Karpas-422 (cell line): ENCODE measurements at places on chromosomes 11 and 22. TPM values are rescaled to one million over a fixed set of nuclear protein-coding genes. Genes with fewer than 3 reads are reported as not detected.

DNA sequence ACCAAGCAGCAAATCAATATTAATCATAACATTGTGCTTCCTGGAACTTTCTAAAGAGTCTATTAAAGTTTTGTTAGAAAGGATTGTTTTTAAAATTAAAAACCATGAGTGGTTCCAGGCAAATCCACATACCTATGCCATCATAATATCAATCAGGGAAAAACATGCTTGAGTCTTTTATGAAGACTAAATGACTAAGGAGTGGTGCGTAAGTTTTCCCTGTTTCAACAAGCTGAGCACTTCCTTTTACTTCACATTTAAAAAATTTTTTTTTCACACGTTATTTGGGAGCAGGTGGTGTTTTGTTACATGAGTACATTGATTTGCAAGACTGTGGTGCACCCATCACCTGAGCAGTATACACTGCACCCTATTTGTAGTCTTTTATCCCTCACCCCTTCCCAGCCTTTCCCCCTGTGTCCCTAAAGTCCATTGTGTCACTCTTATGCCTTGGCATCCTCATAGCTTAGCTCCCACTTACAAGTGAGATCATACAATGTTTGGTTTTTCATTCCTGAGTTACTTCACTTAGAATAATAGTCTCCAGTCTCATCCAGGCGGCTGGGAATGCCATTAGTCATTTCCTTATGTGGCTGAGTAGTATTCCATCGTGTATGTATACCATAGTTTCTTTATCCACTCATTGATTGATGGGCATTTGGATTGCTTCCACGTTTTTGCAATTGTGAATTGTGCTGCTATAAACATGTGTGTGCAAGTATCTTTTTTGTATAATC is 1190.3 kb upstream of the RAG2 start:
- no peak for DNase-seq

GRCh38 chr11:1487091-1487850 is 692 bp upstream of the MOB2 start:
- no peak for DNase-seq

GRCh38 chr22:19085233-19085718 is 36.9 kb downstream of the DGCR2 start:
- DNase-seq = peak; percentile 77

Gene HEPACAM
- not detected in 2 replicates for total RNA-seq

GRCh38 chr11:19978668-19979518 is 181.4 kb downstream of the DBX1 start:
- DNase-seq = no peak

GRCh38 chr11:100630898-100631297 is 56.2 kb upstream of the ARHGAP42 start:
- DNase-seq = no peak

GRCh38 chr11:125345421-125346178 is 150.5 kb downstream of the FEZ1 start:
- DNase-seq = peak; percentile 80

Gene SCUBE2
- 6.8 TPM in 1 of 2 replicates, not detected in the other for total RNA-seq

Gene ASPHD2
- 30.7 and 33.3 TPM in 2 replicates for total RNA-seq

GRCh38 chr11:68826726-68827125 is 15.0 kb downstream of the CPT1A start:
- no peak for DNase-seq

Gene TSGA10IP
- total RNA-seq = not detected in 2 replicates

DNA sequence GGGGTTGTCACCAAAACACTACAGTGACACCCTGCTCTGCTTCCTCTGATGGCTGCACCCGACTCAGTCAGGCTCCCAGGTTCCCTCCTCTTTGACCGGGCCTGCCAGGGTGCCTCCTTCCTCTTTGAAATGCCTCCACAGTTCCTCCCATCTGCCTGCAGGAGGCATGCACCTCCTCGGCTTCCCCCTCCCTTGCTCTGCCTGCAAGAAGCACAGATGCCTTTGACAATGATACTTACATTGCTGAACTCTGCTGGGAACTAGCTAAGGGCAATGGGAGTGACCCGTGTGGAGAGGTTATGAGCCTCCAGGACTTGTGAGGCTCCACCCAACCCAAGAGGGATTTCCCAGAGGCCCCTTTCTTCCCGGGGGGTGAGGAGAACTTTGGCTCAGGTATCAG is 674.1 kb downstream of the OPCML start:
- DNase-seq = no peak

GRCh38 chr11:112617977-112618826 is 343.0 kb upstream of the NCAM1 start:
- DNase-seq = no peak

DNA sequence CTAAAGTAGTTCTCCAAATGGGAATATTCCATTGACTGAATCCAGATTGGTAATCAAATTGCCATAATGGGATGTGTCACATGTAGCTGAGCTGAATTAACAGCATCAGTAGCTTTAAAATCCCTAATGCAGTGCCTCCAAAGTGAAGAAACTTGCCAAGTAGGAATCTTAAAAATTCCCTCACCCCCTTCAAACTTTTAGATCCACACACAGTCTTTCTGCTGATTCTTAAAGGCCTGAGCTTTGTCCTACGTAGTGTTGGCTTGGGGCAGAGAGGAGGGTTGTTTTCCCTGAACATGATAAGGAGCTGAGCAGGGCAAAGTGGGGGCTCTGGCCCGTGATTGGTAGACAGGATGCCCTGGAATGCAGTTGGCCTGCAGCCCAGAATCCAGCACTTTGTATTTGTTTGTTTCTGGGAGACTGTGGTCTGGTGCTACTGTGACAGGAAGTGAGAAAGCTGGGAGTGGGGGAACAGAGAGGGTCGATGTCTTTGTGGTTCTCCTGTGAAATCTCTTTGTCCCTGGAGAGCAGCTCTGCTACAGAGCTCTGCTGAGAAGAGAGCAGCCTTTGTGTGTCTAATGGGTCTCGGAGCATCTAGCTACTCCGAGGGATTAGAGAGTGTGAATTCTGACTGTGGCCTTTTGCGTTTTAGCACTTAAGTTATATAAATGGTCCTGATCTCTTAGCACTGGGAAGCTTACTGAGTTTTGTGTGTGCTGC is 16.9 kb downstream of the CTNND1 start:
- DNase-seq = no peak

DNA sequence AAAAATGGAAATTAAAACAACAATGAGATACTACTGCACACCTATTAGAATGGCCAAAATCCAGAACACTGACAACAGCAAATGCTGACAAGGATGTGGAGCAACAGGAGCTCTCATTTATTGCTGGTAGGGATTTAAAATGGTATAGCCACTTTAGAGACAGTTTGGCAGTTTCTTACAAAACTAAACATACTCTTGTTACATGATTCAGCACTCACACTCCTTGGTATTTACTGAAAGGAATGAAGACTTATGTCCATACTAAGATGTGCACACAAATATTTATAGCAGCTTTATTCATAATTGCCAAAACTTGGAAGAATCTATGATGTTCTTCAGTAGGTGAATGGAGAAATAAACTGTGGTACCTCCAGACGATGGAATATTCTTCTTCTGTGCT is 40.8 kb downstream of the PGM2L1 start:
- DNase-seq = no peak

Gene MS4A3
- total RNA-seq = not detected in 2 replicates

GRCh38 chr22:20404881-20405280 is 10.9 kb downstream of the ZNF74 start:
- DNase-seq = no peak

DNA sequence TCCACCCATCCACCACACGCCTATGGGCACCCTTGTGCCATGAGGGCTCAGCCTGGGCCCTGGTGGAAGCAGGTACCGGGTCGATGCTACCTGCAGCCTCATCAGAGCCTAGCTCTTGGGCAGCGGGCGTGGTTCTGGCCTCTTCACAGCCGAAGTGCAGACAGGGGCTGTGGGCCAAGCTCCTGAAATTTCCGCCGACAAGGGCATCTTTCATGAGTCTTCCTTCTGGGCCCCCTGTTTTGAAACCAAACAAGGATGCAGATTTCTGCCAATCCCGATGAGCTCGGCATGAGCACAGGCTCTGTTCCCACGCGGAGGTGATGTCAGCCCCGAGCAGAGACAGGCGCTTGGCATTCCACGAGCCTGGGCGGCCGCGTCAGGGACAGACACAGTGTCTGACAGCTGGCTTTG is 22.6 kb upstream of the MGAT3 start:
- DNase-seq = no peak

Gene LRRC55
- total RNA-seq = not detected in 2 replicates

GRCh38 chr11:123601136-123601535 is 53.3 kb downstream of the SCN3B start:
- DNase-seq = no peak

GRCh38 chr11:12794576-12795230 is 120.5 kb downstream of the TEAD1 start:
- DNase-seq = no peak

DNA sequence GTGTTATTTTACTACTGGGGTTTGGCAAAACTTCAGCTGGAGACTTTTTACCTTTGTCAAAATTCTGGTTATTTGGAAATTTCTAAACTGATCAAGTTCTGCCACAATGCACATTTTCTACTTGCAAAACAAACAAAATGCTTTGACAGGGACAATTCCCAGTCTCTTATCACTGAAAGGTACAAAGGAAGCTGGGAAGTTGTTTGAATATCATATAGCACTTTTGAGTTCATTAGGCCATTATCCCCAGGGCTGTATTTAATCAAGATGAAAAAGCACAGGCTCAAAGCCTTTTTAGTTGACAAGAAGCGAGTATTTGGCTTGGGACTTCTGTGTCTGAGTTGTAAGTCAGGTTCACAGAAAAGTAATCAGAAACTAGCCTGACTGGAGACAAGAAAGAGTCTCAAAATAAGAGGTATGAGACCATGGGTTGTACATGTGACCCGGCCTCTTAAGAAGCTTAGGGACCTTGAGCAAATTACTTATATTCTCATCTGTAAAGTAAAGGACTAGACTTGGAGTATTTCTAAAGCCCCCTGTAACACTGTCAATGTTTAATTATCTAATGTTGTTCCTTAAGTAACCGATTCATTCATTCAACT is 2.9 kb upstream of the HORMAD2 start:
- DNase-seq = no peak
